Fibroblast of skin of scalp (primary cell): ENCODE measurements at places on chromosomes 6 and 20.

DNA sequence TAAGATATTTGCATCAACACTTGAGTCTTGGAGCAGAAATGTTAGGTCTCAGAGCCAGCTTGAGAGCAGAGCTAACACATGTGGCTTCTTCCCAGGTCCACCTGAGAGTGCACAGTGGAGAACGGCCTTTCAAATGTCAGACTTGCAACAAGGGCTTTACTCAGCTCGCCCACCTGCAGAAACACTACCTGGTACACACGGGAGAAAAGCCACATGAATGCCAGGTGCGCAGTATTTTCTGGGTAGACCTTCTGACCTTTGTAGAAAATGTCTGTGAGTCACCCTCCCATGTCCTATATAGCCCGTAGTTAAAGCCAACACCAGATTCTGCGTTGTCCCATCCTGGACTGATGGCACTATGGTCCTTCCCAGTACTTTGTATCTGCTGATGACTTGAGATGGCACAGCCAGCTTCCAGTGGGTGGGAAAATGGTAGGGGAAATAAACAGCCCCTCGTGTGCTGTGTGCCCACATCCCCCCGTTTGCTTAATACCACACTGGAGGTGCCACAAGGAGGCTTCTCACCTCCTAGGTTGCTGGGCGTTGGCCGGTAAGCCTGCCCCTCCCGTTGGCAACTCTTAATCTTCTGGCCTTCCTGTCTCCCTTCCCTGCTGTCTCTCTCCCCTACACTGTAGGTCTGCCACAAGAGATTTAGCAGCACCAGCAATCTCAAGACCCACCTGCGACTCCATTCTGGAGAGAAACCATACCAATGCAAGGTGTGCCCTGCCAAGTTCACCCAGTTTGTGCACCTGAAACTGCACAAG lies 20.3 kb downstream of the PRDM1 start:
- DNase-seq, result no peak

DNA sequence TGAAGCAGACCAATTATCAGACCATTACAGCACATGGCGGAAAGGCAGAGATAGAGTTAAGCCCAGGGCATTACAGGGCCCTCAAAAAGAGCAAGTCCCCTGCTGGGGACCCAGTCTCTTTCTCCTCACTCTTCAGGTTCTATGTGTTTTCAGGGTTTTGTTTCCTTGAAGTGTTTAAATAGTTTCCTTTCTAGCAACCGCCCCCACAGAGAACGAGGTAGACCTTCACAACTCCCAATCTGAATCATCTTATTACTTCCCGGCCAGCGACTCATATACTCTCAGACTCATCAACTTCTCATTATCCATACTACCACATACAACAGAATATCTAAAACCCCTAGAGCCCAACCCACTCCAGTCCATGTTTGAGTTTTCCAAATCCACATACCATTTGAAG lies 526.6 kb upstream of the ARID1B start:
- peak; percentile 4 for DNase-seq

GRCh38 chr20:58127701-58128111 lies 100.7 kb downstream of the ANKRD60 start:
- peak; percentile 52 for DNase-seq

GRCh38 chr6:37556881-37557644 lies 57.4 kb upstream of the CCDC167 start:
- no peak for DNase-seq

DNA sequence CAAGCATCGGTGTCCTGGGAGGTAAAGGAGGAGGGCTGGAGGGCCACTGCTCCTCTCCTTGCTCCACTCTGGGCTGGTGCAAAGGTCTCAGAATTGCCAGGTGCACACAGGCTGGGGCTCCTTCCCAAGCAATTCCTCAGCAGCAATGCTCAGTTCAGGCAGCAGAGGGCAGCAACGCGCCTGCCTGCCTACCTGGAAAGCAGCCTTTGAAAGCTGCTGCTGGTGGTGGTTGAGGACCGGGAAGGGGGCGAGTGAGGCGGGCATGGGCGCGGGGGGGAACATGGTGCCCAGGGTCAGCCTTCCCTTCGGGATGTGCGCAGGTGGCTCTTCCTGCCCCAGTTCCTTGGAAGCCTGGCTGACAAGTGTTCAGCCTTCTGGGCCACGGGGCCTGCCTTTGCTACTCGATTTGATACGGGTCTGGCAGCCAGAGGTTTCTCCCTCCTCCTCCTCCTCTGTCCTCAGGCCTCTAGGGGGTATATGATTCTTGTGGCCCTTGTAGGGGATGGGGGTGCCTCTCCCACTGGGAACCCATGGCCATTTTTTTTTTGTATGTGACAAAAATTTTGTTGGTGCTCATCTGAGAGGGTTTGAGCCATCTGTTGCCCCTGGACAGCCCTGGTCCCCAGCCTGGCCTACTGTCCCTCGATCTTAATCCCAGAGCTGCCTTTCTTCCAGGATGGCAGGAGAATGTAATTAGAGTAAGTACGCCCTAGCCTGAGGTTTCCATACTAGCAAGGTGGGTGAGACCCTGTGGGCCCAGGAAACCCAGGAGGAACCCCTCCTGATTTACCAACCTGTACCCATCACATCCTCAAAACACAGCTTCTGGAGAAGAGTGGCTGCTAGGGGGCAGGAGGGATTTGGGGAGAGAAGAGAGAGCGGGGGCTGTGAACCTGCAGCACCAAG lies 20.1 kb downstream of the MRPS18A start:
- DNase-seq, result peak; percentile 69

DNA sequence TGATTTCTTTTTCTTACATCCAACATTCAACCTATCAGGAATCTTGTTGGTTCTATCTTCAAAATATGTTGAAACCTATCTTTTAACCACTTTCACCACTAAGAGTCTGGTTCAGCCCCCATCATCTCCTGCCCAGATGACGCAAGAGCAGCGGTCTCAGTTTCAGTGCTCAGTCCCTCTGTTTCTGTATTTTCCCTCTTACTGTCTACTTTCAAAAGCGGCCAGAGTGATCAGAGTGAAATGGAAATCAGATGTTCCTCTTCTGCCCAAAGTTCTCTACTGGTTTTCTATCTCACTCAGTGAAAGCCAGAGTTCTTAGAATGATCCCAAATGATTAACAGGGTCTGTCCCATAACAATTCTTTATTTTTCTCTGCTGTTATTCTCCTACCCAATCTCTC lies 147.9 kb upstream of the PDE7B start:
- peak; percentile 4 for DNase-seq

DNA sequence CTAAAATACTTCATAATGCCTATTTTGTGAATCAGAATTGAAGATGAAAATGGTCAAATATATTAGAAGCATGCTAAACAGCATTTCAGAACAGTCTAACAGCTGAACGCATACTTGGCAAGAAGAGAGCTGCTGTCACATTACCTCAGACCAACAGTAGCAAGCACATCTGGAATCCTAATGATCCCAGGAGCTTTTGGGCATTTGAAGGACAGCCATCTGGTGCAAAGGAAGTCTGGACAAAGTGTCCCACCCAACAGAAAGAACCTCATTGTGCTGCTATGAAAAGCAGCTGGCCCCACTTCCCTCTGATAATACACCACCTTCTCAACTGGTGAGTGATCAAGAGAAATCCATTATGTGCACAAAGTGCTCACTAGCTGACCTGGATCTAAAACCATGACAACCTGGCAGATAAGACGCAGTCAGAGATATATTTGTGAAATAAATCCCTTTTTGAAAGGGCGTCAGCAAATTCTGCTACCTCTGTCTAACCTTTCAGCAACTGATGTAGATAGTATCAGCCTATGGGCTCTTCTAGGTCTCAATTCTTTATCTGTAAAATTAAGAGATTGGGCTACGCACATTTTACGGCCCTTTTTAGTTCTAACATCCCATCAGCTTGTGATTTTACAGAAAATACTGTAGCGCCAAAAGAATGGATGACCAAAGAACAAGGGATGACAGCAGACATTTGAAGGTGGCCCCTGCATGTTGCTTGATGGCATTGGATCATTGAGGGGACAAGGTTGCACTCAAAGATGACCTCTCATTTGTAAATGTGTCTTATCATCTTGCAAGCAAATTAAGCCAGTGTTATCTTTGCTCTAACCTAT lies 78.7 kb downstream of the SGK1 start:
- DNase-seq, result no peak

DNA sequence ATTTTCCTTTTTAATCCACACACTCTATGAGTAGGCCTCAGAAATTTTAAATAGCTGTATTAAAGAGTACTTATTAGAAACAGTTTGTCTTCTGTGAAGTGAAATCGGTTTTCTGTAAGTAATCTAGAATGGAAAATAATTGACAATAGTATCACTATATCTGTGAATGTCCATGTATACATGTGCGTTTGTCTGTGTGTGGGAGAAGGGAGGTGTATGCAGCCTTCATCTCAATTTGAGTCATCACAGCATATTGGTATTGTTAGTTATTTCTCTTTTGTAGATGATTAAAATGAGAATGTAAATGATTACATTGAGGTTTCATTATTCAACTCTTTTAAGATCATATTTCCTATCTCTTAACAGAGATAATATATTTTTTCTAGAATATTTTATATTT lies 206.0 kb downstream of the EYS start:
- DNase-seq, result no peak

DNA sequence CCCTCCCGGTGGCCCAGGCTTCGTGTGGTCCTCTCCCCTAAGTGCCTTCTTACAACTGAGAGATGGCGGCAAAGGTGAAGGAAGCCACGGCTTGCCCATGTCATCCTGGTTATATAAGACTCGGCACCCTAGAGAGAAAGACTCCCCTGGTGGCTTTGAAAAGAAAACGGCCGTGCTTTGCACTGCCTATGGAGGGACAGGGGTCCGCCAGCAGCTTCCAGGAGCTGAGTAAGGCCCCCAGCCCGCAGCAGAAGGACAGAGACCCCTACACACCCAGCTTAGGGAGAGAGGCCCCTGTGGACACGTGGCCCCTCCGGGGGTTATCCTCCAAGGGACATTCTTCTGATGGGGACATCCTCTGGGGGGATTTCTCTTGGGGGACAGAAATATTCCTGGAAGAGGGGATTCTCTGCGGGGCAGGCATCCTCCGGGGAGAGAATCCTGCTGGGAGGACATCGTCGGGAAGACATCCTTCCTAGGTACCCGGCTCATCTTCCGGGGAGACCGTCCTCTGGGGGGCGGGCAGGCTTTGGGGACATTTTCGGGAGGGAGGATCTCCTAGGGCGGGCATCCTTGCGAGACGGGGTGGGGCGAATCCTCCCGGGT lies 511 bp upstream of the OGFR start:
- no peak for DNase-seq

DNA sequence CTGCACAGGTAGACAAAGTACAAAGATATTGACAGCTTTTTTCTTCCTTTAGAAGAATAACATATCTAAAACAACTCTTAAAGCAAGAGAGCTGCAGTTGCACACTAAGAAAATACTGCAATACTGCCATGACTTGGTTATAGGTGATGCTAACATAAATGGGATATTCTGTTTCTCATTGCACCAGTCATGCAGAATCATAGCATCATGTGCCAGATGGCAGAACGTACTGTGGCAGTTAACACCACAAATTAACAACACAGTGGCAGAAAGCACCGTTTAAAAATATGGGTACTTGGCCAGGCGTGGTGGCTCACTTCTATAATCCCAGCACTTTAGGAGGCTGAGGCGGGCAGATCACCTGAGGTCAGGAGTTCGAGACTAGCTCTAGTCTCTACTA lies 7.4 kb downstream of the ASXL1 start:
- DNase-seq, result no peak
